ENCODE measurements at places on chromosomes 3 and 15.

DNA sequence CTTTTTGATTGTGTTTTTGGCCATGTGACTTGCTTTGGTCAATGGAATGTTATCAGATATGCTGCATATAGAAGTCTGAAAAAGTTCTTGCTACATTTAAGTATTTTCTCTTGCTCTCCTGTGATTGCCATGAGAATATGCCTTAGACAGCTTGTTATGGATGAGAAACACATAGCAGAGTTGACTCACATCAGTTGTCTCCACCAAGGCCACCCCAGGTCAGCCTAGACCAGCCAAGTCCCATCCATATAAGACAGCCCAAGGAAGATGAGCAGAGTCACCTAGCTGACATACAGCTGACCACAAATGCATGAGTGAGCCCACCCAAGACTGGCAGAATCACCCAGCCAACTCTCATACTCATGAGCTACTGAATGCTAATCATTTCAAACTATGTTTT lies 153.0 kb downstream of the THRB start:
- DNase-seq = peak; percentile 45

DNA sequence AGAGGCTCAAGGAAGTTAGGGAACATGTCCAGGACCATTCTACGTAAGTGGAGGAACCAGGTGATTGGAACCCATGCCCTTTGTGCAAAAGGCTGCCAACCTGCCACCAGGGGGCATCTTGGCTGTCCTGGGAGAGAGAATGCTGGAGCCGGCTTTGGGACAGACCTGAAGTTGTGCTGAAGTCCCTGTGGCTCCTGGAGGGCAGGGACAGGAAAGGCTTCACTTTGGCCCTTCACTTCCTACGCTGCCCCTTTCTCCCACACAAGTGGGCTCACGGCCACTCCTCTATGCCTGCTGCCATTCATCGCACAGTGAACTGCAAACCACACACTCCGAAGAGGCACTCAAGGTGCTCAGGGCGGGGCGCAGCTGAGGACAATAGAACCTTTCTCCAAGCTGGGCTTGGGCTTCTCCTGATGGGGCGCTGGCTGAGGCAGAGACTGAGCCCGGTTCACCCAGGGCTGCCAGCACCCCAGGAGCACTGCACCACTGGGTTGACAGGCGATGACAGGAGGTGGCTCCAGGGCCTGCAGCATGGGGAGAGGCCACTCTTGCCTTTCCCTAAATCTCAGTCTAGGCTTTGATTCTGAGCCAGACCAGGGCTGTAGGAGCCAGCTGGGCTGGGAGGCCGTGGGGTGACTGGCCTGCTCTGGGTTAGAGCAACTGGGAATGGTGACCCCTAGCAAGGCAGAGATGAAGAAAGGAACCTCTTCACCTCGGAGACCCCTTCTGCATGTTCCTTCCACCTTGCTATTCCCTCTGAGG lies 8.4 kb downstream of the SHF start:
- DNase-seq = no peak

DNA sequence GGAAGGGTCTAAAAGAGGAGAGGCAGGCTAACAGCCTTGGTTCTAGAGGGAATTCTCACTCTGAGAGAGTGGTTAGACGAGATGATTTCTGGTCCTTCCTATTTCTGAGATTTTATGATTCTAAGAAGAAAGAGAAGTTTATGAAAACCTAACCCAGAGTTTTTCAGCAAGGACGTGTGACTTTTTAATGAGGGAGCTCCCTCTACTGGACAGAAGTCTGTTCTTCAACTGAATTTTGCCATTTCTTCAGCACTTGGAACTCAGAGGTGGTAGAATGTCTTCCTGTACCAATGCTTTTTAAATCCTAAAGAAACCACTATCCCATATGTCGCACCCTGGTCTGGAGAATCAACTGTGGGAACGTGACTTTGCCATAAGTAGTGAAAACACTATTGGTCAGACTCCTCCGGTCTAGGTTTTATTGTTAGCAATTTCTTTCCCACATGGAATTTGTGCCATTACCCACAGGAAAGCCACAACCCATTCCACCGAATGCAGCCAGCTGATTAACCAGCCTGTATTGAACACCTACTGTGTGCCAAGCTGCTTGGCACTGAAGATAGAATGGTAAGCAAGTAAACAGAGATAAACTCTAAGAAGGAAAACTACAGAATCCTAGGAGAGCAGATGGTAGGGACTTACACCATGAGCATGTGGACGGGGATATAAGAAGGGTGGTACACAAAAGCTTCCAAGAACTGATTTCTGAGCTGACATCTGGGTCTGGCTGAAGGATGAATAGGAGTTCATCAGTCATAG lies 199.5 kb upstream of the LMCD1 start:
- DNase-seq = peak; percentile 56

- peak; percentile 80 for DNase-seq
Observed at GRCh38 chr15:52013151-52013791, 5.7 kb upstream of the MAPK6 start.

DNA sequence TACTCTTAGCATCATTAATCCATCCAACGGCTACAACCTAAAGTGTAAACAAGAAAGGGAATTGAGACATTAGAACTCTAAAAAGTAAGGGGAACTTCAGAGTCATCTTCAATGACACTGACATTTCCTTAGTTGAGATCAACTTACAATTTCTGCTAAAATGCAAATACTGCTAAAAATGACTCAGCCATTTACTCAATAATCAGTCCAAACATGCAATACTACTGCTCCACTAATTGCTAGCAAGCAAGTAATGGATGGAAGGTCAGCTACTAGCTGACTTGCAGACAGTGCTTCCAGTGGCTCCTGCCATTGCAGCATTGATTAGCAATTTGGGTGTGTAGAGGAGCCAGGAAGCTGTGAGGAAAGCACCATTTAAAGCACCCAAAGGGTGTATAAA lies 28.4 kb downstream of the CD200R1L start:
- peak; percentile 86 for DNase-seq

GRCh38 chr3:120567370-120568201 lies 28.6 kb upstream of the NDUFB4 start:
- DNase-seq = peak; percentile 40

DNA sequence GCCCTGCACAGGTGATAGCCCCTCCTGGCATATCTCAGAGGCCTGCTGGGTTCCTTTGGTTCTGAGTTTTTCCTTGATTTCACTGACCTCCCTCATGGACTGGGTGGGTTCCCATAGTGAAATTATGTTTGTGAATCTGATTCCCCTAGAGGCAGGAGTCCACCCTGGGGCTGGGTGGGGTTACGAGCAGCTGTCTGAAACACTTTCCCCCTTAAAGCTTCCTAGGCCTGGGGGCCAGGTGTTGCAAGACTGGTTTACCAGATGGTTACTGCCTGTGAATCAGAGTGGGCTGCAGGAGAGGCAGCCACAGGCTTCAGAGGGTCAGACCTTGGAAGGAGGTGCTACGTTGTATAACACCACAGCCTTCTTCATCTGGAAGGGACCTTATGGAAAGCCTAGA lies 34.3 kb downstream of the IL20RB start:
- no peak for DNase-seq

DNA sequence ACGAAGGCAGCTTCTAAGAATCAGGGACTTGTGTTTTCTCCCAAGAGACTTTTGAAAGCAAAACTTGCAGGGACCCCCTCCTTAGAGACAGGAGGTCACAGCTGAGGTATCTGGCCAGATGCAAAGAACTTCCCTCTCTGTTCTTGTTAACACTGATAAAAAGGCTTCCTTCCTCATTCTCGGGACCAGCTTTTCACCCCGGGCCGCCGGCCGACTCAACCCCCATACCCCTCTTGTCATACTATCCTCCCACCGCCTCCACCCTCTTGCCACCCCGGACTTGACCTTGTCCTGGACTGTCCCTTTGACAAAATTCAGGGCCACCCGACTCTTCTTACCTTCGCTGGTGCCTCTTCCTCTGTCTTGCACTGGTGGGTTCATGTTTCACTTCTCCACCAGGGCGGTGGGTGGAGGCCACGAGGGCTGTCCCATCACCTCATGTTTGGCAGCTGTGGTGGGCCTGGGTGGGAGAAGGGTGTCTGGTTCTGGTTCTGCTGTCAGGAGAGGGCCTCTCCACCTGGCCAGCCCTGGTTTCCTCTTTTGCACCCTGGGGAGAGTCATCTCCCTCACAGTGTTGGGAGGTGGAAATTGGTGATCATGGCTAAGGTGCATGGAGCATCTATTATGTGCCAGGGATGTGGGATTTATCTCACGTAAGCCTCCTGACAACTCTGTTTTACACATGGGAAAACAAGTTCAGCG lies 32.5 kb downstream of the BHLHE40 start:
- no peak for DNase-seq

- no peak for DNase-seq
Observed at GRCh38 chr3:136621628-136622027, 130.6 kb downstream of the STAG1 start.

- DNase-seq = peak; percentile 69
Observed at GRCh38 chr3:46931631-46932331, 44.8 kb downstream of the CCDC12 start.

DNA sequence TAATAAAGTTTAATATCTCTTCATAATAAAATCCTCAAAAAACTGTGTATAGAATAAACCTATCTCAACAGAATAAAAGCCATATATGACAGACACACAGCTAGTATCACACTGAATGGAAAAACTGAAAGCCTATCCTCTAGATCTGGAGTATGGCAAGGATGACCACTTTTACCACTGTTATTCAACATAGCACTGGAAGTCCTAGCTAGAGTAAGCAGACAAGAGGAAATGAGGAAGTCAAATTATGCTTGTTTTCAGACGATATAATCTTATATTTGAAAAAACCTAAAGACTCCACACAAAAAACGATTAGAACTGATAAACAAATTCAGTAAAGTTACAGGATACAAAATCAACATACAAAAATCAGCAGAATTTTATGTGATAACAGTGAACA lies 57.4 kb upstream of the DIPK2A start:
- DNase-seq = no peak

GRCh38 chr15:60573936-60574335 lies 95.0 kb upstream of the ICE2 start:
- no peak for DNase-seq

- no peak for DNase-seq
Observed at GRCh38 chr3:44409640-44410410, 67.6 kb downstream of the ZNF445 start.

GRCh38 chr15:80183306-80183705 lies 30.5 kb downstream of the FAH start:
- DNase-seq = no peak

DNA sequence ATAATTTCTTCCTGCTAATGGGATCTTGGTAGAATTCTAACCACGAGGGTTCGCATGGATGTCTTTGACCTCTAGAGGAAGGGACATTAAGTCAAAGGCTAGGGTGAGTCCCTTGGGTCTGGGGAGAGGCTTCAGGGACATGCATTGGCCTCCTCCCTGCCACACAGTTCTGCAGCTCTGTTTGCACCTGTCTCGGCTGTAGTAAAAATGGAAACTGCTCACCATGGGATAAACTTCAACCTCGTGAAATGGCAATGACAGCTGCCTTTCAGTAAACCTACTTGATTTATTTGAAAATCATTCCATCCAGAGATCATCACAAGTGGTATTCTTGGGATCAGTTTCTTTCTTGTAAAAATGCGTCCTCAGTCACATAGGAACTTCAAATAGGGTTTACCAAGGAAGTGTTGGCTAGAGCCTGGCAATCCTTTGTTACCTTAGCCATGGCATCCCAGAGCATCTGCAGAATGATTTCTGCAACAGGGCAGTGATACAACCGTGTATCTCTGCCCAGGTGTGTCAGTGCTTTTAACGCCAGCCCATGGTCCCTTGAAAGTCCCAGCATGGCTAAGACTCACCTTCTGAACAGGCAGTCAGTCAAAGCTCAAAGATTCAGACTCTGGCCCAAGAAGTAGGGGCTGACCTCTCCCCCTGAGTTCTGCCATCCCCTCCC lies 14.0 kb upstream of the LRTM1 start:
- no peak for DNase-seq

- peak; percentile 7 for DNase-seq
Observed at GRCh38 chr3:94162700-94163099, 99.8 kb downstream of the NSUN3 start.

DNA sequence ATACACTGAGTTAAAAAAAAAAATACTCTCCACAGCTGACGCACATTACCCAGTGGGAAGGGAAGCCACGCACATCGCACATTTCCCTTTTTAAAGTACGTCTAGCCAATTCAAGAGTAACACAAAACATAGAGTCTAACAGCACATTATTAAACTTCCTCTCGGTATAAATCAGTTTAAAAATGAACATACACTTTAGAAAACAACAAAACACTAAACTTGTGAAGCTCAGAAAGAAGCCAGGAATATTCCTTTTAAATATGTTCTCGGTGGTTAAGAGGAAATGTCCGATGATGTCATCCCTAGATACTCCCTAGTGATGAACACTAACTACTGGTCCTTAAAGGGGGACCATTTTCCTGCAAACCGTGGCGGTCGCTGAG lies 721 bp downstream of the MYEF2 start:
- DNase-seq = peak; percentile 75

DNA sequence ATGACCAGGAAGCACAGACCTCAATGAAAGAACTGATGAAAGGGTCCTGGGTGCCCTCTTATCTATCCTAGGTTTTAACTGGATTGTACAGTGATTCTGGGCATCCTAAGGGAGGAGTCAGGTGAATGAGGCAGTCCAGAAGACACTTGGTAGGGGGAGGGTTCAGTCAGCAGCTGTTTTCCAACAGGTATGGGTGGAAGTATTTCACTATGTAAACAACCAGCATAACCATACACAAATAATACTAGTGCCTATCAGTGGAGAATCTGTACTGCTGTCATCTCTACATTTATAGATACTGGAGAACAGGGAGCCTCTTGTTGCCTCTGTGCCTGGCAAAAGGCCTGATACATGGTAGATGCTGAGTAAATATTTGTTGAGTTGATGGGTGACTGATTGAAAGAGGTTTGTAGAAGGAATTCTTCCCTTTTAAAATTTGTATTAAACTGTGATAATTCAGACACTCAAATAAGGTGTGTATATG lies 328.5 kb downstream of the RBMS3 start:
- no peak for DNase-seq

DNA sequence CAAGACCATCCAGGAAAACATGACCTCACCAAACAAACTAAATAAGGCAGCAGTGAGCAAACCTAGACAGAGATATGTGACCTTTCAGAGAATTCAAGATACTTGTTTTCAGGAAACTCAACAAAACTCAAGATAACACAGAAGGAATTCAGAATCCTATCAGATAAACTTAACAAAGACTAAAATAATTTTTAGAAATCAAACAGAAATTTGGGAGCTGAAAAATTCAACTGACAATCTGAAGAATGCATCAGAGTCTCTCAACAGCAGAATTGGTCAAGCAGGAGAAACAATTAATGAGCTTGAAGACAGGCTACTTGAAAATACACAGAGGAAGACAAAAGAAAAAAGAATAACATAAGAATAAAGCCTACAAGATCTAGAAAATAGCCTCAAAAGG lies 55.6 kb downstream of the MYO9A start:
- DNase-seq = no peak

DNA sequence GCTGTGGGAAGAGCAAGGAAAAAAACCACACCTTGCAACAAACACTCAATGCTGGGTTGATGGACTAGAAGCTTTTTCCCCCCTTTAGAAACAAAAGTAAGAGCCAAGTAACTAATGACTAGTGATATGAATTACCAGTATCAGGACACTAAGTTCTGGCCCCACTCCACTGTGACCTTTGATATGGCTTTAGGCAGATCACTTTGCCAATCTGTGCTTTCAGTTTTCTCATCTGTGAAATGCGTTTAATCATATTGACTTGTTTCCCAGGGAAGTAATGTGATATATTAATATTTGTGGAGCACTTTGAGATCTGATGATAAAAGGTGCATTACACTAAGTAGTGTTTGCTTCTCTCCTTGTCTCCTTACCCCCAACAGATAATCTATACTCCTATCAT lies 319.3 kb upstream of the SATB1 start:
- no peak for DNase-seq

- no peak for DNase-seq
Observed at GRCh38 chr3:33681667-33682066, 36.4 kb downstream of the CLASP2 start.

GRCh38 chr3:134918441-134918840 lies 123.4 kb downstream of the EPHB1 start:
- DNase-seq = no peak

All from mesenchymal stem cell (in vitro differentiated cells and primary cell).